RPMI7951 (cell line): ENCODE measurements at places on chromosomes 13 and 19.
A peak's percentile ranks its signal among the peaks of the same experiment; 100 is the strongest.

GRCh38 chr19:49766930-49767299, at the start of gene AP2A1:
TSS of gene AP2A1 (plus strand) at chr19:49767001. CDS start at chr19:49767134, 133 bp downstream.
- DNase-seq, result no peak

DNA sequence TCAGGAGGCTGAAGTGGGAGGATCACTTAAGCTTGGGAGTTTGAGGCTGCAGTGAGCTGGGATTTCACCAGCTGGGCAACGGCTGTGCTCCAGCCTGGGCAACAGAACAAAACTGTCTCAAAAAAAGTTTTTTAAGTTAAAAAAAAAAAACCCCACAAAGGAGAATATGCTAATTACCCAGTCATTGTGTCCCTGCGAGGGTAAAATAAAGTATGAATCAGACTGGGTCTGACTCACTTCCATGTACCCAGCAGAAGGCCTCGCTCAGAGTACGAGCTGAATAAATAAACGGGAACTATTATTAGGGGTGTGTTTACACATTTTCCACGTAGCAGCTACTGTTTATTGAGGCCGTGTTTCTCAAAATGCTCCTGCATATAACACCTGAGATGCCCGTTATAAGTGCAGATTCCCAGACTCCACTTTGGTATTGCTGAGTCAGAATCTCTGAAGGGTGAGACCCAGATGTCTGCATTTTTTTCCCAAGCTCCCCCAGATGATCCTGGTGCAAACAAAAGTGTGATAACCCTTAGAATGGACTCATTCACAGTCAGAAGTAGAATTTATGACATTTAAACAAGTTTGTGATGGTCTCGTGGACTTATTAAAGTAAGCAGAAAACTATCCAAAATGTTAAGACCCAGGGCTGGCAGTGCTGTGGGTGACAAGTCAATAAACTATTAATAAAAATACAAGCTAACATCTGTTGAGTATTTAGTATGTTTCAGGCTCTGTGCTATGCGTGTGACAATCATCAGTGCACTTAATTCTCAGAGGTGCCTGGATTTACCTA, 28.2 kb downstream of the KCNC3 start:
- DNase-seq, result peak; percentile 85

DNA sequence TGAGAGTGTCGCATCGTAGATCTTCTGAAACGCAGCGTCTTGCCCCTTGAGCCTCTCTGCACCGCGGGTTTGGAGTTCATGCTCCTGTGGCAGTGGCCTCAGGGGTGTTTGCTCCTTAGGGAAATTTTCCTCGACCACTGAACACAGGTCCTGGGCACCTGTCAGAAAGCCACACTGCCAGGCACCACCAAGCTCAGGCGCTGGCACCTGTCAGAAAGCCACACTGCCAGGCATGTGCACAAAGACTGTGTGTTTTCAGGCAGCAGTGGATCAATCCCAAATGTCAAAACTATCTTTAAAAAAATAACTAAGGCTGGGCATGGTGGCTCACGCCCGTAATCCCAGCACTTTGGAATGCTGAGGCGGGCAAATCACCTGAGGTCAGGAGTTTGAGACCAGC, 87.1 kb downstream of the ATP11A start:
- DNase-seq, result no peak

DNA sequence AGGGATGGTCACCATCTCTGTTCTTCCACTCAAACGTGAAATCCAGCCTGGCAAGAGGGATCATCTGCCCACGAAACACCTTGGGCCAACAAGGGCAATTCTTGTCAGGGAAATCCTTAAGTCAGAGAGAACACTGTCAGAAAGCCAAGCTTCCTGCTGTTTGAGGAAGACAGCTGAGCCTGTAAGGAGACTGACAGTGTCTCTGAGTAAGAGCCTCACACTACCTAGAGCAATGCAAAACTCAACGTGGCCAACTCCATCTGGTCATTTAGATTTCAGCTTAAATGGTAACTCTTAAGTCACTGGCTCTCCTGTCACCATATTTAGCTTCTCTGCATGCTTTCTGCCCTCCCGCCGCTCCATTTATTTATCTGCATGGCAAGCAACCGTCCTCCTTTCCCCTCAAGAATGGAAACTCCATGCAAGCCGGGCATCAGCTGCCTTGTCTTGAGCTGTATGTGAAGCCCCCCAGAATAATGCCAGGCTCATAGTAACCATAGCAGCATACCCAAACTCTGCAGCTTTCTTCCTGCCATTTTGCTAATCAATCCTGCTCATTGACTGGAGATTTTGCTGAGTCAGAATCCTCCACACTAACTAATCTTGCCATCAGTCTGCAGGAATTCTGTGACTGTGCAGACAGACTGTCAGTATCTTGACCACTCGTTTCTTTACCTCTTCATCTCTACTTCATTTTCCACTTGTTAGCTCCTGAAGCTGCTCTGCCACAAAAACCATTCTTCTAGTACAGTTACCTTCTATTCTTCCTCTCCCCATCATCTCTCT, 159.8 kb downstream of the IRS2 start:
- DNase-seq, result no peak

DNA sequence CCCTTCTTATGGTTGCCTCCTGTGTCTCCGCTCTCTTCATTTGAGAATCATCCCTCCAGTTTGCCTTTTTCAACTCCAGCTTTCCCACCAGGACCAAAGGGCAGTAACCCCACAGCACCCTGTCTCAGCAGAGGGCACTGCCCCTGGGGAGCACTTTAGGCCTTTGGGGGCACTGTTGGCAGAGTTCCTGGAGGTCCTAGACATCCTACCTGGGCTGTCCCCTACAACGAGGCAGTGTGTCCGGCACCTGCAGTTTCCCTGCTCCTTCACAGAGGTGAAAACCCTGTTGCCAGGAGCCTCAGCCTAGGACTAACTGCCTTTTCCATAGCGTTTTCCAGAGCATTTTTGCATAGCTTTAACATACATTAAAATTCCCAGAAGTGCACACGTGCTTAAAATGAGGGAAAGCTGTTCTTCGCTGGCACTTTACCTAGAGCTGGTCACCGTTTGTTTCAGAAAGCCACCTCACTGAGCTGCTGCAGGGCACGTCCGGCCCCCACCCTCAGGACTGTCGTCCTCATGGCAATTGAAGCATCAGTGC, 234.9 kb downstream of the TEX29 start:
- no peak for DNase-seq

DNA sequence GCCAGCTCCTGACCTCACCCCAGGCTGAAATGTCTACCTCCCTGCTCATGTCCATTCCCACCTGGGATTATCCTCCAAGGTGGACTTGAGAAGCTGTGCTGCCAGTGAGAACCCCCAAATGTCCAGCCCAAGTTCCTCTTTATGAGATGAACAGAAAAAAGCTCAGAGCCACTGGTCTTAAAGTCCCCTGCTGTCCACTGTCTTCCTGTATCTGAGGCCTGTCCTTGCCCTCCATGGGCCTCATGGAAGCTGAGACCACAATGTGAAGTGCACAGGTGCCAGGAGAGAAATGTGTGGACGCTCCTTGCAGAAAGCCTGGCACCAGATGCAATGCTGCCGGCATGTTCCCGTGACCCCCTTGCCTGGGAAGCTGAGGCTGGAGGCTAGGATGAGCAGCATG, 3.3 kb upstream of the AMER2 start:
- no peak for DNase-seq

DNA sequence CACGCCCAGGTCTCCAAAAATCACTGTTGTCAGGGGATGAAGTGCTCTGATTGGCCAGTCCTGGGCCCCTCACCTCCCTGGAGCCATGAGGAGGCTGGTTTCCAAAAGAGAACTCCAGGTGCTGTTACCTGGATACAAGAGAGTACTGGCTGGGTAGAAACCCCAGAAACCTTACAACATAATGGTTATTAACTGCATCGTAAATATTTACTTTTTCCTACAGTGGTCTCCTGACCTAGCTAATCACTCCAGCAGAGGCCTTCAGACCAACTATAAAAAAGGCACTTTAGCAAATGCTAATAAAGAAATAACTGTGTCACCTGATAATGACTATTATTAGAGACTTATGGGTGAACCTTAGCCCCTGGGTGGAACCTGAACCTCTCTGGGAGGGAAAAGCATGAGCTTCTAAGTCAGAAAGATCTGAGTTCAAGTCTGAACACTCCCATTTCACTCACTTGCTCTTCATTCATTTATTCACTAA, 1.5 kb upstream of the IGSF23 start:
- no peak for DNase-seq

- peak; percentile 21 for DNase-seq
Observed at GRCh38 chr13:75129331-75129730, 352.6 kb downstream of the TBC1D4 start.

DNA sequence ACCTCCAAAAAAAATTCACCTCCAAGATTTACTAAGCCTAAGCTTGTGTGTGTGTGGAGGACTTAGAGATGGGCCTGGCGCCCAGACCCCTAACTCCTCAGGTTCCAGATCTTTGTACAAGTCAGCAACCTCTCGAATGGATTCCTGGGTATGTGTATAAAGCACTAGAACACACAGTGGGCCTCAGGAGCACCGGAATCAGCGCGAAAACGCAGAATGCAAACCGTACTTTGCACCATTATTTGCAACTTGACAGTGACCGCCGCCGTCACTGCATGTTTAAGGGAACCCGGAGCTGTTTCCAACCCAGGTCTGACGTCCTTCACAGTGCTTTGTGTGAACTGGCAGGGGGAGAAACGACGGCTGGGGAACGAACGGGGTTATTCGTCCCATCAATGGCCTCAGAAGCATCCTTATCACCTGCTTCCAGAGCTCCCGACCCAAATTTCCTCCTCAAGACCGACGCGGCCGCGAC, 688 bp downstream of the ZNF606 start:
- DNase-seq, result peak; percentile 24

GRCh38 chr13:46181840-46182490, at the start of gene LCP1:
TSS of gene LCP1 (minus strand) at chr13:46182177. CDS start at chr13:46159662, 22,515 bp downstream.
- DNase-seq, result peak; percentile 69

- DNase-seq, result peak; percentile 43
Observed at GRCh38 chr19:54481326-54481930, 8.3 kb upstream of the CDC42EP5 start.

GRCh38 chr13:52159159-52159982, at the start of gene NEK3:
TSS of gene NEK3 (minus strand) at chr13:52159597. CDS start at chr13:52156191, 3,406 bp downstream.
- DNase-seq, result peak; percentile 63

- peak; percentile 53 for DNase-seq
Observed at GRCh38 chr13:92767468-92767867, 459.1 kb upstream of the GPC6 start.

DNA sequence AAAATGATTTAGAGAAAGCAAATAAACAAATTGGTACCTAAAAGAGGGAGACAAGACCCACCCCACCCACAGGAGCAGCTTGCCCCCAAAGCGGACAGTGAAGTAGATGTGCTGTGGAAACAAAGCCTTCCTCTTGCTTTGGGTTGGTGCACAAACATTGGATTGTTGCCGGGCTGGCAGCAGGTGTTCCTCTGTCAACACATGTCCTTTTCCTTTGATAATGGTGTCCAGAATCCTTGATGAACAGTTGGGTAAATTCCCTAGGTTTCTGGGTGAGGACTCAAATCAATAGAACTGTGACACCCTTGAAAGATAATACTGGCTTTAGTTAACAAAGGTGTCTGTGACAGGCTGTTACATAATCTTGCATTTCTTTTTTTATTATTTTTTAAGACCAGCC, 311.8 kb downstream of the SPRY2 start:
- no peak for DNase-seq

GRCh38 chr19:48852292-48852691, 16.0 kb upstream of the HSD17B14 start:
- no peak for DNase-seq

DNA sequence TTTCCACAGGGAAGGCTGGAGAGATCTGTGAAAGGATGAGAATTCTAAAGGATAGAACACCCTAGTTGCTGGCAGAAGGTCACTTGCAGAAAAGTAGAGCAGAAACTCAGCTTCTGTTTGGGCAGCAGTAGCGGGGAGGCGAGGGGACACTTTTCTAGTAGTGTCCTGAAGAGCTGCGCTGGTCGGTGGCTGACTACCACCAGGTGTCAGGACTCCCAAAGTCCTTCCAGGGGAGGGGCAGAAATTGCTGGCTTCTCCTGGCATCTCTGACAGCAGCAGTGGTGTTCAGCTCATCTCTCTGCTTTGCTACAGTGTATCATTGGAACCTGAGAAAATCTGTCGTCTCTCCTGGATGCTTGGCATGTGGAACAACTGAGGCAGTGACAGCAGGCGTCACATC, 120.9 kb downstream of the ZDHHC20 start:
- no peak for DNase-seq

DNA sequence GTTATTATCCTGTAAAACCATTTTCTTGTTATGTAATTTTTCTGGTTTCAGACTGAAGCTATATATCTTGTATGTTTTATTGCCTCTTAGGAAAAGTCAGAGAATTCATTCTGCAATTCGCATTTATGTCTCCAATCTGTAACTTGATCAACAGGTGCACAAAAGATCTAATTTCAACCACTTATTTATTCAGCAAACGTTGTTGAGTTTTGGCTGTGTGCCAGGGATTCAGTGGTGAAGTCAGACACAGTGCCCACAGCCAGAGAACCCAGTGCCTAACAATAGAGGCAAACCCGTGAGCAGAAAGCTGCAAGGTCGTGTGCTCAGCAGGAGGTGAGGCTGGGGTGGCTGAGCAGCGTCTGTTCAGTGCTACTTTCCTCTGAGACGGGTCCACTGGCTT, 119.5 kb upstream of the MCF2L start:
- DNase-seq, result no peak

GRCh38 chr13:95192998-95193397, 108.3 kb downstream of the ABCC4 start:
- DNase-seq, result no peak

DNA sequence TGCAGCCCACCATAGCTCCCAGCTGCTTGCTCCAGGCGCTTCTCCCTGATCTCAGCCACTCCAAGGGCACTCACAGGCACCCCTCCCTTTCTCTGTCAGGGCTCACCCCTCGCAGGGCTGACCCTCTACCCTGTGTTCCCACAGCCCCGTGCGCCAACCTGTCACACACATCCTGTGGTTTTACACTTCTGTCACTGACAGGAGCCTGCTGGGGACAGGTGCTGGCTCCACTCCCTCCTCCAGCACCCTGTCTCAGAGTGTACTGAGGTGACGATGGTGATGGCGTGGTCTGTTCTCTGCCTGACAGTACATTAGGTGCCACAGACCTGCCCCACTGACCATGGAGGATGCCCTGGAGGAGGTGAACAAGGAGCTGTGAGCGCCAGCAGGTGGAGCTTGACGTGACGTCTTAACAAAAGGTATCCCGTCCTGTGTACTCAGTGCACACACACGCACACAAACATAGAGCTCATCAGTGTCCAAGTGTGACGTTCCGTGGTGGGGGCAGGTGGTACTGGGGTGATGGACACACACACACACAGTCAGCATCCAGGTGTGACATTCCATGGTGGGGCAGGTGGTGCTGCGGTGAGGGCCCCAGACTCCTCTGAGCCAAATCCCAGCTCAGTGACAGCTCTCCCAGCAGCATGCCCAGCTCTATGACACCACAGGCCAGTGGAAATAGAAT, 20.9 kb downstream of the C19orf44 start:
- no peak for DNase-seq

GRCh38 chr13:51318015-51318414, 21.5 kb upstream of the SERPINE3 start:
- DNase-seq, result no peak
